ENCODE measurements at places on chromosomes 7 and 10.

DNA sequence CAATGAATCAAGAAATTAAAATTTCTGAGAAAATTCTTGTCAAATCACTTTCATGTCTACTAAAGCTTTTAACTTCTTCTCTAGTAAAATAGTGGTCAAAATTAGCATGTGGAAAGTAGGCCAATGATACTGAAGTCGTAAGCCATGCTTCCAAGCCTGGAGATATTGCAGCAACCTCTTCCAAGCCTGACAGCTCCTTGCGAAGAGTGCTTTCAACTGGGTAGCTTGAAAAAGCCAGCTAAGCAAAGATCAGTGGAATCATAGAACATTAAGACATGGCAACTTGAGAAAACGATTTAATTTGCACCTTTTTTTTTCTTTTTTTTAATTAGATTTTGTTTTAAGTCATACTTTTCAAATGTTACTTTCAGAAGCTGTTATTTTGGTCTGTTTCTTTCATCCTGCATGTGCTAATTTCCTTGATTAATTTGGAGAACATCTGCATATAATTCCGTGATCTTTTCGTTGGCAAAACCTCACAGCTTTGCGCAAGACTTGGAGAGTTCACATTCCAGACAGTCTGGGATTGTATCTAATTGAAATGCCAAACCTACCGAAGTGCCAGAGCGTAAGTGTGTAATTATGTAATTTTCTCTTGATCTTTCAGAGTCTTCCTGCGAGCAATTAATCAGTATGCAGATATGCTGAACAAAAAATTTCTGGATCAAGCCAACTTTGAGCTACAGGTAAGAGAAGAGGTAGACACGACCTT lies 142.2 kb upstream of the INSYN2A start:
- no peak for DNase-seq

DNA sequence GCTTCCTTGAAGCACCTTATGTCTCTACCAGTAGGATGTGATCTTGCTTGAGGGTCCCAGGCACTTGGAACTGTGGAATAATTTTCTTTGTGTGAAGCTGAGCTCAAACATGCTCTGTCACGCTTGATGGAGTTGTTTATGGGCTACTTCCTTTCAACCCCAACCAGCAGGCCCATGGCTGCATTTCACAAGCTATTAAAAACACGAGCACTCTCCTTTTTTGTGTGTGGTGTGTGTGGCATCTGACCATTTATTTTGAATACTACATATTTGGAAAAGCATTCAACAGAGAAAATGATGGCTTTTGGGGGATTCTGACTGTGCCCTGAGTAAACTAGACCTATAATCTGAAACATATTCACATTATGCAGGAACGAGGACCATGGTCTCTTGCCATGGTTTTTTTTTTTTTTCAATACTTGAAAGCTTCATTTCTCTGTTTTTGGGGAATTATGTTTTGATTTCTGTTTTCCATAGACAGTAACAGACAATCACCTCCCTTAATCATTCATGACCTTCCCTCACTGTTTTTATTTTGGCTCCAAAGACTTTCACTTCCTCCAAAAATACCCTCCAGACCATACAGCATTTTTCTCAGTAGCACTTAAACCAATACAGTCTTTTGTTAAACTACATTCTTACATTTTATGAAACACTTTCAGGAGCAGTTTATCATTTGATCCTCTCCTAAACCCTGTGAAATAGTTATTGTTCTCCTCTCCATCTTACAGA lies 233.6 kb upstream of the BMPER start:
- DNase-seq, result no peak

GRCh38 chr10:132282667-132283603 lies 24.8 kb downstream of the STK32C start:
- DNase-seq, result no peak

GRCh38 chr7:35747611-35748010 lies 52.7 kb upstream of the HERPUD2 start:
- DNase-seq, result no peak

DNA sequence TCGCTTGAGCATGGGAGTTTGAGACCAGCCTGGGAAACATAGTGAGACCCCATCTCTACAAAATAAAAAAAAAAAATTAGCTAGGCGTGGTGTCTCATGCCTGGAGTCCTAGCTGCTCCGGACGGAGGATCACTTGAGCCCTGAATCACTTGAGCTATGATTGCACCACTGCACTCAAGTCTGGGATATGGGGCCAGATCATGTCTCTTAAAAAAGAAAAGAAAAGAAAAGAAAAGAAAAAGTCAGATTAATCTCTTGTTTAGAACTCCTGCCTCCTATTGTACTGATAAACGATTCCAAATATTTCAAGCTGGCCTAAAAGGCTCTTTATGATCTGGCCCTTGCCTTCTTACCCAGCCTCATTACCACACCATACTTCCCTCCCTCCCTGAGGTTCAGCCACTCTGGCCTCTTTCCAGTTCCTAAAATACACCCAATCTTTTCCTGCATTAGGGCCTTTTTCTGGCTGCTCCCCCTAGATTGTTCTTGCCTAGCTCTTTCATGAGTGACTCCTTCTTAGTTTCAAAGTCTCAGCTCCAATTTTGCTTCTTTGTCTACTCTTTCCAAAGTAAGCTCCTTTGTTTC lies 41.7 kb downstream of the VCL start:
- no peak for DNase-seq

GRCh38 chr7:17680026-17680425 lies 260.3 kb downstream of the SNX13 start:
- DNase-seq, result peak; percentile 57

DNA sequence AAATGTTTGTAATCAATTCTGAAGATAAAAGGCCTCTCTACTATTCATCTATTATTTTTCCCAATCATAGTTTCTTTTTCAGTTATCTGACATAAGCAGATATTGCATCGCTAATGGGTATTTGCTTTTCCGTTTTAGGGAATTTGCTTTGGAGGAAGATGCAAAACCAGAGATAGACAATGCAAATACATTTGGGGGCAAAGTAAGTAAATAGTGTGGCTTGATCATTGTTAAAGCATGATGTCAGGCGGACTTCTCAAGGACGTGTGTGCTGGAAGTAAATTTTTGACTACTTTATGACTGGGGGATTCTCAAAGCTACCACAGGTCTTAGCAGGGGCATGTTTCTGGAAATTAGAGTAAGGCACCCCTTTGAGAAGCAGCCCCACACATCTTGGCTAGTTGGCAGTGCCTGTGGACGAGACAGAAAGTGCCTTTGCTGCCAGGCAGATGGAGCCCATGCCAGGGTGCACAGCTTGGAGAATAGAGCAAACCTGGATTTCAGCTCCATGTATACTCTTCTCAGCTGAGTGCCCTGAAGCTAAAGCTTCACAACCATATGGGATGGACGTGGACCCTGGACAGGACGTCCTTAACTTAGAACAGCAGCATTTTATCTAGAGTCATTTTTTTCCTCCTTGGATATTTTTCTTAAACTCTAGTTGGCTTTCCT lies 68.6 kb downstream of the SRI start:
- DNase-seq, result no peak

Data from adrenal gland (tissue), 19 donors.